ENCODE measurements at places on chromosomes 6 and 20. TPM values are rescaled to one million over a fixed set of nuclear protein-coding genes. Genes with fewer than 3 reads are reported as not detected.

The PACRG gene
- polyA plus RNA-seq, result not detected

The MMUT gene
- polyA plus RNA-seq, result 6.6 TPM

The FANCE gene
- 3.1 TPM for polyA plus RNA-seq

The TUBE1 gene
- 6.8 TPM for polyA plus RNA-seq

The ZNF165 gene
- 0.63 TPM for polyA plus RNA-seq

The NHSL1 gene
- polyA plus RNA-seq, result 0.99 TPM

The DNAJC5 gene
- polyA plus RNA-seq, result 23.2 TPM

The TMEM170B gene
- polyA plus RNA-seq, result 2.5 TPM

Data from A549 (cell line).